GDM1 (cell line): ENCODE measurements at places on chromosomes 2 and 18.

DNA sequence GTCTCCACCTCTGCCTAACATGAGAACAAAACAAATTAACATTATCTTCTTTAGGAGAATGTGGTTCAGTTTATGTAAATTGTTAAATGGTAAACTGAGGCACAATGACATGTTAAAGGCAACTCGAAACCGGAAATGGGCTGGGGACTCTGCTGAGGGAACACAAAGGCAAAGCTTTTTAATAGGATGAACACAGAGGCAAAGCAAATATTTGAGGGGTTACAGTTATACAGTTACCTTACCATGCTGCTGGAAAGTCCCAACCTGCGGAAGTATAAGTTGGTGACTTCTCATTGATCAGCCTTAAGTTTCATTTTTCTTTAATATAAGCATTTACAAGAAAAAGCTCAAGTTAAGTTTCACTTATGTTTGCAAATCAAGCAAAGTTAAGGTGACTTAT, 195.0 kb downstream of the DLGAP1 start:
- DNase-seq, result no peak

DNA sequence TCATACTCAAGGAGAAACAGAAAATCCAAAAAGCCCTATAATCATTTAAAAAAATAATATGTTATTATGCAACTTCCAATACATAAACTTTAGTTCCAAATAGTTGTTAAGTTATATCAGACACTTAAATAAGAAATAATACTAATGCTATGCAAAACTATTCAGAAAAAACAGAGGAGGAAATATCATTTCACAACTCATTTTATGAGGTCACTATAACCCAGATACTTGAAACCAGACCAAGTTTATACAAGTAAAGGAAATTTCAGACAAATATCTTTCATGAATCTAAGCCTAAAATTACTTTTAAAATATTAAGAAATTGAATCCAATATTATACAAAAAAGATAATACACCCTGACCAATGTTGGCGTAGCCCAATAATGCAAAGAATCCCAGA, 260.8 kb downstream of the CD226 start:
- no peak for DNase-seq

- DNase-seq, result no peak
Observed at GRCh38 chr2:8378016-8378810, 303.6 kb upstream of the ID2 start.

GRCh38 chr2:40243581-40244187, 208.2 kb downstream of the SLC8A1 start:
- DNase-seq, result no peak

GRCh38 chr2:204315236-204315662, 230.0 kb upstream of the PARD3B start:
- no peak for DNase-seq

- no peak for DNase-seq
Observed at GRCh38 chr2:179107737-179108136, 57.8 kb upstream of the CCDC141 start.

- no peak for DNase-seq
Observed at GRCh38 chr18:74611765-74612164, 14.1 kb downstream of the ZNF407 start.

DNA sequence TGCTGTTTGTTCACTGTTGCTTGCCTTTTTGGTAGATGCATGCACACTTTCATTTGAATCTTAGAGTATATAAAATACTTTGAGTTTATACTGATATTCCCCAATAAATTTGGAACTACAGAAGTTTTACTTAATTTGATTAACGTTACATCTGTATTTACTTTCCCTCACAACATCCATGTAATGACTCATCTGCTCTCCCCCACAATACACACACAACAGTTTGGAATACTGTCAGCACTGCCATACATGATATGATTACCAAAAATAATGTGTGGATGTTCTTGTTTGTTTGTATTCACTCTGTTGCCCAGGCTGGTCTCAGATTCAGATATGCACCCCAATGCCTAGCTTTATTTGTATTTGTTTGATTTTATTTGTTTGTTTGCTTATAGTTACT, 144.2 kb downstream of the WDR7 start:
- DNase-seq, result no peak

DNA sequence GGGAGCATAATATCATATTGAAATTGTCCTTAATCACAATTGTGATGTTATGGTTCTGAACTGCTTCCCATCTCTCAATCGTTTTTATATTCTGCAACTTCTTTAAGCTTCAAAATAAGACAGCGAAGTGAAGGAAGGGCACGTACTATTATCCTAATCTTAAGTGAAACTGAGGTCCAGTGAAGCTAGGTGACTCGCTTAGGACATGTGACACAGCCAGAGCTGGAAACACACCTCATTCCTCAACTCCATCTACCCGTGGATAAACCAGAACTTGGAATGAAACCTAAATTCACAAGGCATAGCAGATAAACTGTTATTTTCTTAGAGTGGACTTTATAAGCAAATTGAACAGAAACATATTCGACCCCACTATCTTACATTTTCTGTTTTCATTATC, 191.2 kb upstream of the PXDN start:
- DNase-seq, result no peak

DNA sequence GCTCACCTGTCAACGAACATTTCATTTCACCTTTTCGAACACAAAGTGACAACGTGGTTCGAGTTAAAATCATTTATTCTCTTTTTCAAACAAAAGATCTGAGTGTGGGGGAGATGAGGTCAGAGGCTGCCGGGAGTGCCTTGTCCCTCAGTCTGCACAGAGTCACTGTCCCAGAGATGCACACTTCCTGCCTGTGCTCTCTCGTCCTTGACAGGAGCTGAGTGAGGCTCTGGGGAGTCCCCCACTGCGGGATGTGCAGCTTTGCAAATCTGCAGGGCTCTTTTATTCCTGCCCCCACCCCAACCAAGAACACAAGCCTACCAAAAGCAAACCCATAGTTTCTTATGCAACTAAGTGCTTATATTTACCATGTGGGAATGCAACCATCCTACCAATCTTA, 497.8 kb downstream of the EIPR1 start:
- no peak for DNase-seq

DNA sequence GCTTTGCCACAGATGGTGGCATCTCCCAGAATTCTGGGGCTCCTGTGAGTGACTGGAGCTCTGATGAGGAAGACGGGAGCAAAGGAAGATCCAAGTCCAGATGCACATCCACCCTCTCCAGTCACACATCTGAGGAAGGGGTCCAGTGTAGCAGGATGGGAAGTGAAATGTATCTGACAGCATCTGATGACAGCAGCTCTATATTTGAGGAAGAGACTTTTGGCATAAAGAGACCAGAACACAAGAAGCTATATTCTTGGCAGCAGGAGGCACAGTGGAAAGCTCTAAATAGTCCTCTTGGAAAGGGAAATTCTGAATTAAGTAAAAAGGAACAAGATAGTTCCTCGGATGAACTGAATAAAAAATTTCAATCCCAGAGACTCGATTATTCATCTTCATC, 23.5 kb upstream of the C1GALT1C1L start:
- DNase-seq, result no peak

GRCh38 chr2:184769686-184770085, 171.4 kb downstream of the ZNF804A start:
- no peak for DNase-seq

DNA sequence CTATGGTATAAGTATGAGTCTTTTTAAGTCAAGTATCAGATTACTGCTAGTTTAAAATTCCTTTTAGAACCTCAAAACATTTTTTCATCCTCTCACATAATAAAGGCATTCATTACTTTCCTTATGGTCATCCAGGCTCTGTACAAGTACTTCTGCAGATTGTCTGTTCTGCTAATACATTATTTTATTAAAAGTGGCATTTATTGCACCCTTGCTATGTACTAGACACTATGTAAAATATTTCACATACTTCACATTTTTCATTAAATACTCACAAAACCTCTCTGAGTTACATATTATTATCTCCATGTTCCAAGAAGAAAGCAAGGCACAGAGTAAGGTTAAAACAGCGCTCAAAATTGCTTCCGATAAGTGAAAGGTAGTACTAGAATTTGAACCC, 84.1 kb downstream of the RAPH1 start:
- DNase-seq, result no peak

DNA sequence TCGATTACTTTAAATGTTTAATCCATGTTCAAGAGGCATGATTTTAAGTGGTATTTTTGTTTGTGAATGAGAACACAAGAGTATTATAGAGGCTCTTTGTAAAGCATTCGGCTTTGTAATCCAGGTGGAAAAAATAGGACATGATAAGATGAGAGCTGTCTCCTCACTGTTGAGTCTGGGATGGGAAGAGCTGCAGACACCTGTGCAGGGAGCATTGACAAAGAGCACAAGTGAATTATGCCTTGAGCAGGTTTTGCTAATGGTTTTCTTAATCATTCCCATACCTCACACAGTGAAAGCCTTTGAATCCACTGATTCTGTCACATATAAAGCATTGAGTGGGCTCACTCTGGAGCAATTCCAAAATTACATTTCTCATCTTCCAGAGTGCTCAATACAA, 9.6 kb downstream of the COL6A3 start:
- no peak for DNase-seq

GRCh38 chr2:24971286-24971535, 544 bp downstream of the DNAJC27 start:
- DNase-seq, result no peak

GRCh38 chr2:234851451-234851850, 100.4 kb upstream of the SH3BP4 start:
- DNase-seq, result no peak

GRCh38 chr2:241728000-241728399, 6.4 kb upstream of the D2HGDH start:
- DNase-seq, result no peak

GRCh38 chr2:205411558-205411957, 270.7 kb upstream of the NRP2 start:
- DNase-seq, result no peak

GRCh38 chr2:67660871-67661270, 263.7 kb downstream of the ETAA1 start:
- no peak for DNase-seq

DNA sequence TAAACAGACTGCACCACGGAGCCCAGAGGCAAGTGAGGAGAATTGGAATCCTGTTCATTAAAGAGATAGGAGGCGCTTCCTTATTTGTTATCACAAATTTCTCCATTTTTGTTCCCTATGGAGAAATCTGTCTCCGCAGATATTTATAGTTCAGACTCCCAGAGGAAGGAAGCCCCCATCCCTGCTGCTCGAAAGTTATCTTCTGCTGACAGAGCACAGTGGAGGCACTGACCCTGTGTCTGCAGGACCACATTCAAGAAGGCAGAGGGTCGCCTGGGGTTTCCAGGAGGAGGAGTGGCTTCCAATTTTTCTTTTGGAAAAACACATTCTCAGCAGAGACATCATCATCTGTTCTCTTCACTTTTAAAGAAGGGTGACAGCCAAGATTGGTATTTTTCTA, 73.0 kb upstream of the GPR45 start:
- no peak for DNase-seq

DNA sequence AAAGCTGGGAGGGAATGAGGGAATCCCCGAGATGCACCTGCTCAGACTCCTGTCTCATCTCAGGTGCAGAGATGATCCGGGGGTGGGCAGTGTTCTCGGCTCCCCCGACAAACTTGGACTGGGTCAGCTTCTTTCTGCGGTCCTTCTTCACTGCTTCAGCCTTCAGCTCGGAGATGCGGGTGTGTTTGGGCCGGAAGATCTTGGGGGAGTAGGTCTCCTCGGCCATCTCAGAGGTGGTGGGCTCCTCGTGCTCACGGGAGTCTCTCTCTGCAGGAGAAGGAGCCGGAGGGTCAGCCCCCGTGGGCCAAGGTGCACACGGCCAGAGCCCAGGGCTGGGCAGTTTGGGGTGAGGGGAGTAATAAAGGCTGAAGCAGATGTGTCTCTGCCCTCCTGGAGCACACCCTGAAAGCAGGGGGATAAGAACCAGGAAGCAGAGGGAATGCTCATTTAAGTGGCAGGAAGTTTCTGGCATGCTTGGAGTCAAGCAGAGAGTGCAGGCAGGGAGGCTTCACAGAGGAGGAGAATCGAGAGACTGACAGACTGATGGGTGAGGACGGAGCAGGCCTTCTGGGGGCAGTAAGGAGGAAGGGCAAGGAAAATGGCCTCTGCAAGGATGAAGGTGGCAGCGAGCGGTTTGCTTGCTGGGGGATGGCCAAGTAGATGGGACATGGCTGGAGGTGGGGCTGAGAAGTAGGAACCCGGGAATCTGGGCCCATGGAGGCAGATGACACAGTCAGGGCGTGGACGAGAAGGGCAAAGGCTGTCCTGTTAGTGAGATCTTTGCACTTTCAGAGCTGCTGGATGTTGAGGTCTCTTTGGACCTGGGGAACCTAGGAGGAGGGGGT, 16.3 kb downstream of the IGFBP5 start:
- DNase-seq, result no peak

GRCh38 chr18:59715445-59715844, 18.2 kb upstream of the CCBE1 start:
- no peak for DNase-seq

DNA sequence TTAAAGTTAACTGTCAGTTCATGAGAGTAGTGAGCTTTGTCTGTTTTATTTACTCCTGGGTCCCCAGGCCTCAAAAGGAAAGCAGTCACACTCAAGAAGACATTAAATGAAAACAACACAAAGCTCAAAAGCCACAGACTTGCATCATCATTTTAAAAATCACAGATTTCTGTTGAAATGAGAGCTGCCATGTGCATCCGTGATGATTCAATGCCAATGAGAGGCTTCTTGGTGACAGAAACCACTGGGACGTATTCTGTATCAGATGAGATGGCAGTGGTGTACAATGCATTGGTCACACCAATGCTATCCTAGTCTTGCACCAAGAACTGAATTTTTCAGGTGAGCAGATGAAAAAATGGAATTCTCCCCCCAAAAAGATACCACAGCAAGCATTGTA, 204.8 kb downstream of the ANAPC1 start:
- no peak for DNase-seq

GRCh38 chr2:200048421-200048820, 93.0 kb downstream of the MAIP1 start:
- no peak for DNase-seq

GRCh38 chr2:103230796-103231195, 469.0 kb downstream of the TMEM182 start:
- DNase-seq, result no peak

DNA sequence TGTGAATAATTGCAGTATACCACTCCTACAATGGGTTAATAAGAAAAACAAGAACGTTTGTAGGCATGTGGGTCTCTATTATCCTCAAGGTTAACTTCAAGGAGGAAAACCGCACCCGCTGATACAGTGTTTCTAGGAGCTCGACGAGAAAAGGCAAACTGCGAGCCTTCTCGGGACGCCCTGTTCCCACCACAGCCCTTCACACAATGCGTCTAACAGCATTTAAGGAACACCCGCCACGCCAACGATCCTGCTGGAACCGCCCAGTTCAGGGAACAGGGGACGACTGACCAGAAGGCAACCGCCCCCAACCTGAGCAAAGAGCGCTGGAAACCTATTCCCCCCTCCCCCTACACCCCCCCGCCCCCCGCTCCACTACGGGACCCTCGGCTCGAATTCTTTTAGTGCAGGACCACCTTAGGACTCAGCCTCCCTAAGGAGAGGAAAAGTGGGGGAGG, 710 bp upstream of the TMSB10 start:
- no peak for DNase-seq

DNA sequence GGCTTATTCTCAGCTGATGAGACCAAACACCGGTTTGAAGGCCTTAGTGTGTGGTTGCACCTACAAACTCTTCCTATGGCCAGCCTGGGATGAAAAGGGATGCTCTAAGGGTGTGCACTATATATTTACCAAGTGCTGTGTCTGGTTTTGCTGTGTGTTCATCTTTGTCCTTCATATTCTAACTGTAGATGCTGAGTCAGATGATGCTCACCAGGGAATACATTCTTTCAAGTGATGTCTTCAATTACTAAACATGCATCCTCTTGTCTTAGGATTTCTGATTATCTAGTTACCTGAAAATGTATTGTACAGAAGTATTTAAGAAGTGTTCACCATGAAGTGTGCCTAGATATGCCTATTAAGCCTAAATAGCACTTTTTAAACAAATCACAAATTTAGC, 1111.6 kb upstream of the ZEB2 start:
- DNase-seq, result no peak
